CD4-positive, alpha-beta T cell treated with Interleukin-4 for 1 hour (primary cell): ENCODE measurements at places on chromosomes 5 and 9.

DNA sequence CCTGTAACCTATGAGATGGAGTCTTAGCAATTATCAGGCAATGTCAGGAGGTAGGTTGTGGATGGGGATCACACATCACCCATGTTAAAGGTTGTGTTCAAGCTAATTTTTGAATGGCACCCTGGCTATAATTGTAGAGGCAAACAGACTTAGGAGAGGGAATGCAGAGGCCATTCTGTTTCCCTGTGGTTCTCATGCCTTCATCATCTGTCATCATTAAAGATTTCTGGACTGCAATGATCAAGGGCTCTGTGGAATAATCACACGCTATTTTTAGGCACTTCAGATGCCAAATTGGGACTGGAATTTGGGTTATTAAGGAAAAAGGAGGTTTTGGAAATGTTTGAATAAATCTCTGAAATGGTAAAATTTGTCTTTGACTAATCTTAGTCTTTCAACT, 1065.4 kb downstream of the TAF11L14 start:
- no peak for DNase-seq

GRCh38 chr9:127835991-127836516, 18.4 kb downstream of the ENG start:
- peak; percentile 15 for DNase-seq

GRCh38 chr5:45355189-45355992, 340.8 kb downstream of the HCN1 start:
- DNase-seq, result no peak

DNA sequence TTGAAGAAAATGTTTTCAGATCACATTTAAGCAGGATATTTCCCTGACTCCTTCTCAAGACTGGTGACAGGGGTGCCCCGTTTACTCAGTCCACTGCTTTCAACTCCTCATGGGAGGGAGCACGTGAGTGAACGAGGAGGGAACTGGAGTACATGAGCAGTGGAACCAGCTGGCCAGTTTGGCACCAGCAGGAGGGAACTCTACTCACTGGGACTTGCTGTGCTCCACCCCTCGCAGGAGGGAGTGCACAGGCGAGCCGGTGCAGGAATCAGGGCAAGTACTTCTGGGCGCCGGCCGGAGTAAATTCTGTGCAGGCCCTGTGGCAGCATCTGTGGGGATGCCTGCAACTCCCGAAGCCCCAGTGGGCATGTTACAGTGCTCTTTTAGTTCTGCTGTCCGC, 1941.1 kb upstream of the C9orf72 start:
- no peak for DNase-seq
